Prostate gland (tissue), 2 donors: ENCODE measurements at places on chromosomes 7 and 10.

DNA sequence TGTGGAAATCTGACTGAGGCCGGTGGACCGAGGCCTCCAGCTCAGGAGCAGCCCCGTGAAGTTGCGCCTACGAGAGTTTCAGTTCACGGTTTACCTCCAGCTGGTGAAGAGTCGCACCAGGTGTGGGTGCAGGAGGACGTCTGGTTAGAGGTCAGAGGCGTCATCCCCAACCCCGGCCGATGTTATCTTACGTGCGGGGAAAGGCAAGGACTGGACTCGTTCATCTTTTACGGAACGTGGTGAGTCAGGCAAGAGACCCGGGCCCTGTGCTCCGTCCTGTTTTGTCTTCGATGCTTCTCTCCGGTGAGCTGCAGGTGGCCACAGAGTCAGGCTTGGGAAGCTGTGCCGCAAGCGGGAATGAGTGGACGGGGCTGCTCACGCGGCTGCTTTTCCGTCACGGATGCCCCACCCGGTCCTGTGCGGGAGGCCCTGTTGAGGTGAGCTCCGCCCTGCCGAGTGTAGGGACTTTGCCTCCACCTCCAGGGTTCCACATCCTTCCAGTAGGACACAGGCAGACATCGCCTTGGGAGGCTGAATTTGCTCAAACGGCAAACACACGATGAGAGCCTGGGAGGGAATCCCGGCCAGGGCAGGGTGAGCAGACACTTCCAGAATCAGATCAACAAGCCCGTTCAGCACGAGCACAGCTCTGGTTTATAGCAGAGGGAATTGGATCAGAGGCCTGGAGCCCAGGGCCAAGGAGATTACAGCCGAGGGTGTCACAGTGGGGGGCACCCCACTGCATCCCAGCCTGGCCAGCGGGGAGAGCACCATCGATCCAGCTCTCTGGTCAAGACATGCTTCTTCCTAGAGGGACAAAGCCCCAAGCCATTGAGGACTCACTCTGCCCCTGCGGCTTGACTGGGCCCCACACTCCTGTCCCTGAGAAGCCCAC is 50.1 kb upstream of the INPP5A start:
- no peak for DNase-seq

- DNase-seq = no peak
Observed at GRCh38 chr7:27840313-27840712, 100.4 kb downstream of the TAX1BP1 start.

GRCh38 chr7:142362349-142362748 is 104.5 kb upstream of the PRSS58 start:
- no peak for DNase-seq

DNA sequence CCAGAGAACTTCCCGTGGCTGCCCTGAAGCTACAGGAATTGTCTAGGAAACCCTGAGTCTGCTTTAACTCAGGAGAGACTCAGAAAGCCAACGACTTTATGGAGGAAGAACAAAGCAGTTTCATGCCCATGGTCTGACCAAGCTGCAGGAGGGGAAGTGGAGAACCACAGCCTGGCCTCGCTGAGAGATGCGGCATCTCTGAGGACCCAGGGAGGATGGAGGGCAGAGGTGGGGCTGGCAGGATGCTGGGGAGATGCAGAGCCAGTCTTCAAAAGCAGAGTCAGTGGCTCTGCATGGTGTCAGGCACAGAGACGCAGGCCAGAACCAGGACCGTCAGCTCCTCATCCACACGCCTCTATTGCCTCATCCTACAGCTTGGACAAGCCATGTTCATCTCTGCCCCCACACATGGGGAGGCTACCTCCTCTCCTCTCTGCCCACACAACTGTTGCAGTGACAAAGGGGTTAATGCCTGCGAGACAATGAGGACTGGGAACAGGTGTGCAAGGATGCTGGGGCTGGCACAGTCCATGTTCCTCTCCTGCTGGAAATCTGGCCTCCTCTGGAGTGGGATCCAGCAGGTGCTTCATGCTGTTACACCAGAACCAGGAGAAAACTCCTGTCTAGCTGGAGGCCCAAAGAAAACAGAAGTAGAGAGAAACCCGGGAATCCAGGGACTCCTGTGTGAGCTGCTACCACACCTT is 267.0 kb downstream of the PLXNA4 start:
- no peak for DNase-seq

DNA sequence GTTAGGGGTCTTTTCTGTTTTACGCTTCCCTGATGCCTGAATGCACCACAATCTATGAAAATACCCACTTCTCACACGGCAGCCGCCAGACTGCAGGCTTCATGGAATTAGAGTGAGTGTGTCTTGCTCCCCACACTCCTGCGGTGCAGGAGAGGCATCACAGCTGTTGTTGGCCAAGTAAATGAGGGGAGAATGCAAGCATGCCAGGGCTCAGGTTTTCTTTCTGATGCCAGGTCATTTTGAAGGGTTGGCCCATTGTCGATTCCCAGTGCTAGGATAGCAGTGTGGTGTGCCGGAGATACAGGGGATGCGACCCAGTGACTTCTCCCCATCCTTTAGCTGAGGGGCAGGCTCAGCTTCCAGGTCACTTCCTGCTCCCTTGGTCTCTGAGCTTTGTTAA is 16.3 kb downstream of the CXCL12 start:
- DNase-seq = no peak

- no peak for DNase-seq
Observed at GRCh38 chr10:6033954-6034353, 28.2 kb downstream of the IL2RA start.

GRCh38 chr7:97499204-97499603 is 232.7 kb upstream of the TAC1 start:
- no peak for DNase-seq

DNA sequence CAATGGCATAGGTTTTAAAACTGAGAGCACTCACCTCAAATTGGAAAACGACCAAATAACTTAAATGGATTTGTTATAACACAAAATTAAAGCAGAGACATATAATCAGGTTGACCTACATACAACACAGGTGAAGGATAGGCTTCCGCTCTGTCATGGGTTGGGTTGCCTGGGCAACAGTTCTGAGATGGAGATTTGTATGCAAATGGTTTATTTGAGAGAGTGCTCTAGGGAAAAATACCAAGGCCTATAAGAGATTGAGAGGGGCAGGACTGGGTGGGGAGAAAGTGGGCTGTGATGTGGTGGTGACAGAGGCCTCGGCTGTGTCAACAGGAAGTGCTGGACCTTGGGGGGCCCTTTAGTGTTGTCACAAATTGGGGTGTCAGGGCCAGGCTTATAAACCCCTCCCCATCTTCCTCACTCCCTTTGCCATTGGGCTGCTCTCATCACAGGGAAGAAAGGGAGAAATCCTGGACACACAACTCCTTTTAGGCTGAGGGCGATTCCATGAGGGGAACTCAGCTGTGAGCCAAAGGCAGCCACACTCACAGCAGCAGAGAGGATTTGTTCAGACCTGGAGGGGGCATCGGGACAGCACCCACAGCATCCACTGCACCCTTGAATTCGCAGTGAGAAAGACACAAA is 105.4 kb upstream of the LYZL1 start:
- DNase-seq = no peak

- no peak for DNase-seq
Observed at GRCh38 chr7:111076205-111076604, 14.7 kb upstream of the LRRN3 start.

DNA sequence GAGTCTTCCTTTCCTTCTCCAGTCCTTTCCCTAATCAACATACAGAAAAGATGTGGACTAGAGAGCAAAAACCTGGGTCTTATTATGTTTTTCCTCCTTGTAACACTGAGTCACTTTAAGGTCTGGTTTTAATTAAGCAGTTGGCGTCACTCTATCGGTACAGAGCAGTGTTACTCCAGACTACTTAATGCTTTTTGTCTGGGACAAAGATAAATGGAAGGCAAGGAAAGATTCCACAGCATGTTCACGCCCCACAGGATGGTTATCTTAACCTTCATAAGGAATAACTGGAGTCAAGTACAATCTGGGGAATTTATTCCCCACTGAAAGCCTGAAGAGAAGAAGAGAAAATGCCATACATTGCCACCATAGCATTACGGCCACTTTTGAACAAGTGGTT is 145.7 kb downstream of the ELAPOR2 start:
- no peak for DNase-seq
